ENCODE measurements at places on chromosomes 3 and 15. TPM values are rescaled to one million over a fixed set of nuclear protein-coding genes. Genes with fewer than 3 reads are reported as not detected.
A peak's percentile ranks its signal among the peaks of the same experiment; 100 is the strongest.

Gene GMPS
- 194 TPM for total RNA-seq

Gene CAMKV
- total RNA-seq: 0.38 TPM

Gene GPR176
- 10.2 TPM for total RNA-seq

Gene TMEM212
- not detected for total RNA-seq

Gene FBN1
- 0.93 TPM for total RNA-seq

Gene SNTN
- 0.29 TPM for total RNA-seq

Gene LMAN1L
- total RNA-seq: 1.1 TPM

Gene CP
- 5.4 TPM for total RNA-seq

Gene LYZL4
- total RNA-seq: not detected

Gene KBTBD12
- total RNA-seq: not detected

Gene TNNC1
- total RNA-seq: 26.5 TPM

Gene PHC3
- 118 TPM for total RNA-seq

Gene EAF2
- total RNA-seq: 4.9 TPM

Gene PAQR9
- 1.3 TPM for total RNA-seq

Gene BRPF1
- 19.8 TPM for total RNA-seq

GRCh38 chr15:48898032-48898431 is 20.1 kb downstream of the EID1 start:
- DNase-seq: no peak

DNA sequence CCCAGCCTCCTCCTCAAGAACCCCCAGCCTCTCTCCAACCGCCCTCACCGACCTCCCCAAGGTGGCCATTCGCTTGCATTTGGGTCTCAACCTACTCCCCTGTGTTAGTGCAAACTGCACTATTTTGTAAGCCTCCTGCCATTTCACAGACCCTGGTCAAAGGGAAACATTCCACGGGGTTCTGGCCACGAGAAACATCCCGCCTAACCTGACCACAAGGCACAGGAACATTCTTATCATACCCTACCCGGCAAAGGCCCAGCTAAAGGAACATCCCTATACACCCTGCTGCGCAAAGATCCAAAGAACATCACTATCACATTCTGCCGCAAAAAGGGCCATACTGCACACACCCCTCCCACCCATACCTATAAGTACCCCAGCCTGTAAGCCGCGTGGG is 22.9 kb downstream of the RPSA start:
- no peak for DNase-seq

GRCh38 chr3:157464321-157464720 is 27.7 kb downstream of the PTX3 start:
- no peak for DNase-seq

- DNase-seq: no peak
These were observed 5.3 kb downstream of the MYO5C start for GRCh38 chr15:52290329-52290728.

DNA sequence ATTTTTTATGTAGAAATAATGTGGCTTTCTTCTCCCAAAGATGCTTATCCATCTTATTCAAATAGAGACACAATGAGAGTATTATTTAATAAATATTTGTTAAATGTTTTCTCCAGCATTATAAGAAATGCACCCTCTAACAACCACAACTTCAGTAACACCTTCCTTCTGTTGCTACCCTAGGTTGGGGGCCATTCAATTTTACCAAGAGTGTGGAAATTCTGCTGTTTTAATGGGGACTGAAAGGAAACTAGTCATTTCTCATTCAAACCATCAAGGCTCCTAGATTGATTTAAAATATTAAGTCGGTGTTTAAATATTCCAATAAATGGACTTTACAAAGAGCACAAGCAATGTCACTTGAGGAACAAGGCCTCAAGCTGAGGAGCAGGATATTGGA is 7.6 kb downstream of the ONECUT1 start:
- DNase-seq: no peak

DNA sequence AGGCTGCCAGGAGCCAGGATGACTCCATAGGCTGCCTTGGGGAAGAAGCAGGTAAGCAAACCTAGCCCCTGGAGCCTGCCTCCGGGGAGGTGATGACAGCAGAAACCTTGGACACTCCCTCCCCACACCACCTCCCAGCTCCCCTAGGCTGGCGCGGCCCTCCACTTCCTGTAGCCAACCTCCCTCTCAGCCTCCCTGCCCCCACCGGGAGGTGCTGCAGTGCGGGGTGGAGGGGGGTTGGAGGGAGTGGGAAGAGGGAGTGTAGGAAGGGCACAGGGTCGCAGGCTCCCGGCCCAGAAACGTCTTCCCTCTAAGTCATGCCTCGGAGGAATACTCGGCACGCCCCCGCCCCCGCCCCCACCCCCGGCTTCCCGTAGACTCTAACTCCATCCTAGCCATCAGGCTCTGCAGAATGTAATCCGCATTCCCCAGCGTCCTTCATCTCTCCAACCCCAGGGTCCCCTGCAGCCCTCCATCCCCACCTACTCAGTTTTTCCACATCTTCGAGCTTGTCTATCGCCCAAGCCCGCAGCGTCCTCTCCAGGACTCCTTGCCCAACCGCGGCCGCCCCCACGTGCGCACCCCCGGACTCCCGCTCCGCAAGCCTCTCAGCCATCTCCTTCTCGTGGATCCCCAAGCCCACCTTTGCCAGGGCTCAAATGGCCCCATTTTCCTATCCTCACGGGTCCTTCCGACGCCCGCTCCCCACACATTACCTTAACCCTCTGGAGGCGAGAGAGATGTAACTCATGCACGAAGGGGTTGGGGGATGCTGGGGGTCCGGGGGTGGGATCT is 528 bp downstream of the LPCAT4 start:
- peak; percentile 49 for DNase-seq

GRCh38 chr3:170868577-170869238 is 1.3 kb downstream of the RPL22L1 start:
- DNase-seq: no peak

- DNase-seq: no peak
These were observed 84.6 kb downstream of the PLSCR2 start for GRCh38 chr3:146384786-146385185.

DNA sequence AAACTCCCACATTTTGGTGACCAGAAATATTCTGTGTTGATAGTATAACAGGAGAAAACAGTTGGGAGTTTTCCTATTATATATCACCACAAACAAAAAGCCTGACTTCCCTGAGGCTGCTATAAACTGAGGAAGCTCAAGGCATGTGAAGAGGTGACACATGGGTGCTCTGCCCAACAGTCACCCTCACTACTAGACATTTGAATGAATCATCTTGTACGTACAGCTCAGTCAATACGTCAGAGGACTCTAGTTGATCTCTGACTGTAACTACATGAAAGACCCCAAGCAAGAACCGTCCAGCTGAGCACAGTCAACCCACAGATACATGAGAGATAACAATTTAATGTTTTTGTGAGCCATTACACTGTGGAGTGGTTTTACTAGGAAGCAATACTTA is 338.3 kb upstream of the ATP11B start:
- no peak for DNase-seq

DNA sequence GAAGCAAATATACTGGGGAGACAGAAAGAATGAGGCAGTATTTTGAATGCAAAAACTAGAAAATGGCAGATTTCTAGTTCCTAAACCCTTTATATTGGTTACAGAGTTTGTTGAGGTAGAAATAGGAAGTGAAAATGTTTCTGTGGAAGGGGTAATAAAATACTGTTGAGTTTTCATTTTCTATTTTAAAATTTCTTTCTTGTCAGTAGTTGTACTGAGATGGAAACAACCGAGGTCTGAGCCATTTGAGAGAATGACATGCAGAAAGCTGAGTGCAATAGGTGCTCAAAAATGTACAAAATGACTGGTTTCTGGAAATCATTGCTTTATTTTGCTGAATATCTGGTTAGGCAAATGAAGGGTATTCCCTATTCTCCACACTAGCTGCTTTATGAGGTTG is 361.4 kb downstream of the CHL1 start:
- DNase-seq: no peak

DNA sequence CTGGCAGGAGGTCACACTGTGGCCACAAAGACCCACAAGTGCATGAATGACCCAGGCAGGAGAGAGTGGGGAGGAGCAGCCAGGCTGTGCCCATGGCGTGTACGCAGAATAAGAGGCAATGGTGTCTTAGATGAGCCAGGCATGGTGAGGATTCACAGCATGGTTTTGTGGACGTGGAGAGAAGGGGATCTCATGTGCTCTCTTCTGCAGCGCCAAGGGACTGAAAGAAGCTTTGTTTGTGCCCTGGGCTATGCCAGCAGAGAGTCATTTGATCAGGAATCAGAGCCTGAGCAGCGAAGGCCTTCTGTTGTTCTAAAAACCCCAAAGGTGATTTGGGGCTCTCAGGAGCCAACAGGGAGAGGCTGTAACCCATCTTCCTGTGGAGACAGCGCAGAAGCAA is 18.7 kb upstream of the RPP14 start:
- DNase-seq: no peak

GRCh38 chr3:42756681-42757213 is 16.3 kb downstream of the CCDC13 start:
- DNase-seq: no peak

DNA sequence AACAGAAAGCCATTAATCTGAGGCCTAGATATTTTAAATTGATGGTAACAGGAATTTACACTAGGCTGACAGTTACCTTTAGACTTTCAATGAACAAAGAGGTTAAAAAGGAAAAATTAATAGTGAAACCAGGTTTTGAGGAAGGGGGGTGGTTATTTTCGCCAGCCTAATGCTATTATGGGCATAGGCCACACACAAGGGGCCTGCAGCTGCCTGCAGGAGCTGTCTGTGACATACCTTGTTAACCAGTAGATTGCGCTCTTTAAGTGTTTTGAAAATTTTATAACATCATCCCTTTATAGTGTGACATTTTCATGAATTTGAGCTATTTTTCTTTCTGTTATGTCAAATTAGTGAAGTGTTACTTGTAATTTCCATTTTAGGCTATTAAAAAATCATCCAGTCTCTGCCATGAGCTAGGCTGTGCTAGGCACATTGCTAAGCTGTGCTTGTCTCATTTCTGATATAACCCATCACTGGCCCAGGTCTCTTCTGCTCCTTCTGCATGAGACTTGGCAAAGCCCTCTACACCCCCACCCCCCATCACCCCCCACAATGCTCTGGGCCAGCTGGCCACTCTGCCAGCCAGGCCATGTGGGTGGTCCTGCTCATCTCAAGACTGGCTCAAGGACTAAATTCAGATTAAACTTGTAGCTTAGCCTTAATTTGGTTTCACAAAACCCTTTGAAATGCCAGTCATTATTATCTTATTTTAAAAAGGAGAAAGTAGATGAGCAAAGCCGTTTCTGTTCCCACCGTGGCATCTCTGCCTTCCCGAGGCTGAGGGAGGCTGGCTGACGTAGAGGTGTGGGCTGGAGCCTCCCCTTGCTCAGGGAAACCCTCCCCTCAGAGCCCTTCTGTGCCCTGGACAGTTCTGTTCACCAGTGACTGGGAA is 48.4 kb upstream of the SEC22A start:
- no peak for DNase-seq

- DNase-seq: no peak
These were observed 6.3 kb downstream of the ABCC5 start for GRCh38 chr3:184011230-184011876.

DNA sequence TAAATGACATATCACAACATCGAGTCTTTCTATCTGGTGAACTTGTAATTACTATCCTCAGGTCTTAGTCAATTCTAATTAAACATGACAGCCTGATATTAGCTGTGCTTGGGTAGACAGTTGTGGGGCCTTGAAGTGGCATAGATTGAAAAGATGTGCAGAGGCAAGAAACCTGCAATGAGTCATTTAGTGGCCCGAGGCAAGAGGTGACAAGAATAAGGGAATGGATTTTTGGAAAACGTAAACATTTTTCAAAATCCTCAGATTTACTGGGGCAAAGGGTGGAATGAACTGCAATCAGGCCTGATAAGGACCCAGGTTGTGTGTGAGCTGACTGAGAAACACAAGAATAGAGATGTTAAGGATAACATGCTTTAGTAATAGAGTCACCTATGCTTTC is 29.5 kb upstream of the ULK4 start:
- no peak for DNase-seq

- DNase-seq: no peak
These were observed 164.5 kb downstream of the MEGF11 start for GRCh38 chr15:66089049-66089448.

DNA sequence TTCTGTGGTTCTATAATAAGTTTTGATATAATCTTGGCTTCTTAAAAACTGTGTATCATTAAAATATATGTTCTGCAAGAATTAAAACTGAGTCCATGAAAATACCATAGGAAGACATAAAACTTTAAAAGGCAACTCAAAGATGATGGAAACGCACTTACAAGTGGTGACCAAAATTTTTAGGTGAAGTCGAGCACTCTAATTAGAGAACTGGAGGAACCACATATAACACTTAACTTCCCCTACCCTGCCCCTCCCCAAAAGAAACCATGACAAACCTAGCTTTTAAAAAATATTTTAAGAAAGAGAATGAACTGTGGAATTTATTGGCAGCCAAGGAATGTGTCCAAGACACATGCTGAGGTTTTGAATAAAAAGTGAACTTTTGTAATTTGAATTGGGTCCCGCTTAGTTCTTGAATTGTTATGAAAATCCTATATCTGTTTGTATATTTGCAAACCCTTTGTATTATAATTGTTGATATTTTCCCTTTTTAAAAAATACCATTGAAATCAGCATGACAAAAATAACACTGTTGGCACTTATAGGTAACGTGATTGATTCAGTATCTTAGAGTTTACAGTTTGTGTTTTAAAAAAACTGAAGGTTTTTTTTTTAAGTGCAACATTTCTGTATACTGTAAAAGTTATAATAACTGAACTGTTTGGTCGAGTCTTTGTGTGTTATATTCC is 7.7 kb downstream of the NR2F2 start:
- no peak for DNase-seq

- DNase-seq: peak; percentile 53
These were observed 36.9 kb upstream of the PIAS1 start for GRCh38 chr15:68017201-68017600.

DNA sequence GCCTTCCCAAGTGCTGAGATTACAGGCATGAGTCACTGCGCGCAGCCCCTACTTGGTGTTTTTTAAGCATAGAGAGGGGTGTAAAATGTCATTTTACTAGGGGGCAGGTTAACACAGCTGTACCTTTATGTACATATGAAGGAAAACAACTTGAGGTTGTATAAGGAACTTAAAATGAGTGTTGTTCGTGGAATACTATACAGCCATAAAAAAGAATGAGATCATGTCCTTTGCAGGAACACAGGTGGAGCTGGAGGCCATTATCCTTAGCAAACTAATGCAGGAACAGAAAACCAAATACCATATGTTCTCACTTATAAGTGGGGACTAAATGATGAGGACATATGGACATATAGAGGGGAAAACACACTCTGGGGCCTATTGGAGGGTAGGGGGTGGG is 256.2 kb upstream of the C2CD4B start:
- DNase-seq: no peak

- no peak for DNase-seq
These were observed 51.6 kb downstream of the SUCLG2 start for GRCh38 chr3:67602816-67603215.

GRCh38 chr3:173584838-173585831 is 187.6 kb downstream of the NLGN1 start:
- DNase-seq: peak; percentile 64

DNA sequence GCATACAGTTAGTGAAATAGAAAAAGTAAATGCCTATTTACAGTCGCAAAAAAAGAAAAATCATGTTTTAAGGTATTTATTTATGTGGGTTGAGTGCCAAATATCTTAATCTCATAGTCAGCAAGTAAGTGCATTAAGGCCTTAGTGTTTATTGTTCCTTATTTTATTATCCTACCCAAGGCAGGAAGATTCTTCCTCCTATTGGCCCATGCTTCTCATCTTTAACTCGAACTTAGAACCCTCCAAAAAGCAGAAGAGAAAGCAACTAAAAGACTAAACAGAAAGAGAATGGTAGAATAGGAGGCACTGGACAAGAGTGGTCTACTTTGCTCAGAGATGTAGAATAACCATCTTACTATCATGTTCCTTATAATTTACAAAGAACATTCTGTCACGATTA is 7.5 kb downstream of the RFX7 start:
- no peak for DNase-seq
